ENCODE measurements at places on chromosomes 12 and 14.

- peak overlapping the region; percentile 49 for H3K4me3 ChIP-seq
- no peak for DNase-seq
- H3K27ac ChIP-seq: peak overlapping the region; percentile 93
These were observed 89.6 kb downstream of the ARF6 start for GRCh38 chr14:49982501-49982951.

GRCh38 chr12:25824734-25825133 lies 133.7 kb upstream of the RASSF8 start:
- H3K27ac ChIP-seq: no peak overlapping the region
- no peak overlapping the region for H3K4me3 ChIP-seq
- H3K36me3 ChIP-seq: no peaks in the 10 kb centered on the region
- peaks cover 16% of the 10 kb centered on the region for H3K4me1 ChIP-seq
- DNase-seq: no peak

- H3K4me3 ChIP-seq: no peak overlapping the region
- H3K36me3 ChIP-seq: no peaks in the 10 kb centered on the region
- H3K27ac ChIP-seq: no peak overlapping the region
These were observed 2.0 kb upstream of the MDM1 start for GRCh38 chr12:68334132-68334531.

- peaks cover 15% of the 10 kb centered on the region for H3K4me1 ChIP-seq
- no peak overlapping the region for H3K27ac ChIP-seq
- no peak overlapping the region for H3K4me3 ChIP-seq
- DNase-seq: no peak
- peaks cover 36% of the 10 kb centered on the region for H3K36me3 ChIP-seq
These were observed 19.2 kb downstream of the XRCC3 start for GRCh38 chr14:103696070-103696402.

DNA sequence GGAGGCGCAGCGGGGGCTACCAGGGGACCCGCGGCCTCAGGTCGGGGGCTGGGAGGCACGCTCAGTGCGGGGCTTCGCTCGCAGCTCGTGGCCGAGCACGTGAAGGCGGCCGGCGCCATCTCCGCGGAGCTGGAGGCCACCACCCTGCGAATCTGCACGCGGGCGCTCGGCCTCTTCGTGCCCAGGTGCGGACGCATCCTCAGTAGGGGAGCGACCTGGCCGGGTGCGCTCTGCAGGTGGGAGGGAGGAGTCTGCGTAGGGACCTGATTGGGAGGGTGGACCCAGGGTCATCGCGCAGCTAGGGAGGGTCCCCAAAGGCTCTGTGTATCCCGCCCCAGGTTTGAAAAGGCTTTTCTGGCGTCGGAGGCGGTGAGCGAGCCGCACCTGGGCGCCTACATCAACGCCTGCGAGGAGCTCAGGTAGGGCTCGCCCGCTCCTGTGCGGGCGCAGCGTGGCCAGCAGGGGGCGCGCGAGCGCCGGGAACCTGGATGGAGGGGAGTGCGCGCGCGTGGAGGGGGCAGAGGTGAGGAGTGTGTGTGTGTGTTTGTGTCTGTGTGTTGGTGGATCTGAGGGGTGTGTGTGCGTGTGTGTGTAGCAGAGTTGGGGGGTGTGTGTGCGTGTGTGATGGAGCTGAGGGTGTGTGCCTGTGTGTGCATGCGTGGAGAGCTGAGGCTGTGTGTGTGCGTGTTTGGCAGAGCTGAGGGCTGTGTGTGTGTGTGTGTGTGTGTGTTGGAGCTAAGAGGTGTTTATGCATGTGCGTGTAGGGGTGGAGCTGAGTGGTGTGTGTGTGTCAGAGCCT lies 10.3 kb downstream of the EXOC3L4 start:
- H3K27ac ChIP-seq: no peak overlapping the region
- DNase-seq: peak; percentile 76
- no peaks in the 10 kb centered on the region for H3K36me3 ChIP-seq
- peak overlapping the region; percentile 54 for H3K4me3 ChIP-seq
- H3K27me3 ChIP-seq: no peaks in the 10 kb centered on the region

- no peaks in the 10 kb centered on the region for H3K4me1 ChIP-seq
- no peak overlapping the region for H3K4me3 ChIP-seq
- no peaks in the 10 kb centered on the region for H3K27me3 ChIP-seq
- H3K36me3 ChIP-seq: no peaks in the 10 kb centered on the region
- DNase-seq: no peak
These were observed 3.1 kb upstream of the HPD start for GRCh38 chr12:121861636-121862254.

GRCh38 chr14:53054457-53054856 lies 98.7 kb downstream of the DDHD1 start:
- H3K27me3 ChIP-seq: no peaks in the 10 kb centered on the region
- no peaks in the 10 kb centered on the region for H3K4me1 ChIP-seq
- H3K4me3 ChIP-seq: no peak overlapping the region
- DNase-seq: no peak

DNA sequence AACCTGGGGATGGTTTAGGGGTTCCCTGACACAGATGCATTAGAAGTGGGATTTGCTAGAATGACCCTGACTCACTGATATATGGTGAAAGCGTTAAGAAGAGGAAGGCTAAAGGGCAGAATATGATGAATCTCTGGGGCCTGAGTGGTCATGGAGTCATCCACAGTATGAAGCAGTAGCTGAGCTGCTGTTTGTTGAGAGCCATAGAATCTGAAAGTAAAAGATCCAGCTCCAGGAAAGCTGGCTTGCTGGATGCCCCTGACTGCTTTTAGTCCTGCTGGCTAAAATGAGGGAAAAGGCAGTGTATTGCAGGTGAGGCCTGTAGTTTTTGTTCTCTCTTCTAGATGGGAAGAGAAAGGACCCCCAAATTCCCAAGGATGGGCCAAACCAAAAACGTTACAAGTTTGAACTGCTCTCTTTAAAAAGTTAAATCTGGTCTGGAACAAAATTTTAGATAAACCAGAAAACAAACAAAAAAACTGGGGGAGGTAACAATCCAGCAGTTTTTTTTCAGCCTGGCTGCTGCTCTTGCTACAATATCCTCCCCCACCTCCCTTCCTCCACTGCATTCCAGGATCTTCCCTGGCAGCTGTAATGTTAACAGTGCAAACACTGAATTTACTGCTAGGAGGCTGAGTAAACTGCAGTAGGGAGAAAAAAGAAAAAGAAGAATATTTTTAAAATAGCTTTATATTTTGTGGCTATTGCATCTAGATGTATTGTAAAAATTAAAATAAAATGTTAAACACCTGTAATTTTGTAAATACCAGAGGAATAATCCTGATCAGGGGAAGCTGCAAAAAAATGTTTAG lies 16.5 kb downstream of the SEL1L start:
- no peak for DNase-seq
- H3K27me3 ChIP-seq: no peaks in the 10 kb centered on the region
- H3K27ac ChIP-seq: no peak overlapping the region
- no peaks in the 10 kb centered on the region for H3K36me3 ChIP-seq

GRCh38 chr12:104994336-104994735 lies 8.2 kb downstream of the NOPCHAP1 start:
- DNase-seq: no peak
- peaks cover 39% of the 10 kb centered on the region for H3K36me3 ChIP-seq
- H3K4me1 ChIP-seq: no peaks in the 10 kb centered on the region
- no peak overlapping the region for H3K27ac ChIP-seq
- no peak overlapping the region for H3K4me3 ChIP-seq

DNA sequence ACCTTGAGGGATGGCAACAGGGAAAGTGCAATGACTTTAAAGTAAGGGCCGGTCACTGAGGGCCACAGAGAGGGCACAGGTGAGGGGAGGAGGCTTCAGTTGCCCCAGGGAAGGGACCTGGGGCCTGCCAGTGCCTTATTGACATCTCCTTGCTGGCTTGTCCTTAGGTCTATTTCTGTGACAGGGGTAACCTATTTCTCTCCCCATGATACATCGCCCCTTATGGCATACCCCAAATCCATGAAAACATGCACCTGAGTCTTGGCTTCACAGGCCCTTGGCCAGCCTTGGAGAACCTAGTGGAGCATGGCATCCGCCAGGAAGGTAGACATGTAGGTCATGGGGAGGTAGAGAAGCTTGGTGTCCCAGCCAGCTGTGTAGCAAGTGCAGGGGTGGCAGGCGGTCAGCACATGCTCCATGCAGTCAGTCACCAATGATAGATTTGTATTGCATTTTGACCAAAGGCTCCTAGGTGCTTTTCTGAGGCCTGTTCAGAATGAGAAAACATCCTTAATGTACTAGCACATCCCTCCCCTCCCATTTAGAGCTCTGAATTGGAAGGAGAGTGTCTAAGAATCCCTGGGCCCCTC lies 23.6 kb upstream of the RDH16 start:
- no peak for DNase-seq
- H3K36me3 ChIP-seq: no peaks in the 10 kb centered on the region
- H3K27me3 ChIP-seq: no peaks in the 10 kb centered on the region
- H3K4me3 ChIP-seq: no peak overlapping the region
- no peak overlapping the region for H3K27ac ChIP-seq

GRCh38 chr14:104981699-104982541 lies 3.7 kb upstream of the CLBA1 start:
- DNase-seq: no peak
- no peak overlapping the region for H3K4me3 ChIP-seq
- no peak overlapping the region for H3K27ac ChIP-seq
- peaks cover 14% of the 10 kb centered on the region for H3K4me1 ChIP-seq
- H3K27me3 ChIP-seq: no peaks in the 10 kb centered on the region

DNA sequence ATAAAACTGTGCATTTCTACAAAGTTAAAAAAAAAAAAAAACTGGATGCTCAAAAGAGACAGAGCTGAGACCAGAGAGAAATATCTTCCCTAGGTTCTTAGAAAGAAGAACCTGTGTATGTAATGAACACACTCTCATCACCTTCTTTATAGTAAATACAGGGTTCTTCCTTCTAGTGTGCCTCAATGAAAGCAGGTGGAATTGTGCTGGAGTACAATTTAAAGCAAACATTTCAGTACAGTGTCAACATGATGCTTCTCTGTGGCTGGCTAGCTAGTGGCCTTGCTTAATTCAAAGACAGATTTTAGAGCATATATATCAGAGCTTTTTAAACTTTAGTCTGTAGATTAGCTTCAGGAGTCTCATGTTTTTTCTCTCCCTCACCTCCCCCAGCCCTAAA lies 249.8 kb upstream of the ARHGAP5 start:
- H3K4me3 ChIP-seq: no peak overlapping the region
- no peaks in the 10 kb centered on the region for H3K36me3 ChIP-seq
- H3K4me1 ChIP-seq: no peaks in the 10 kb centered on the region
- DNase-seq: no peak
- no peaks in the 10 kb centered on the region for H3K27me3 ChIP-seq

Measured in PC-9 (cell line).